AG10803 (cell line): ENCODE measurements at places on chromosomes 12 and 14.
A peak's percentile ranks its signal among the peaks of the same experiment; 100 is the strongest.

GRCh38 chr12:87518481-87518880 lies 510.7 kb downstream of the C12orf50 start:
- no peak for DNase-seq

- DNase-seq: peak; percentile 84
These were observed 4.6 kb downstream of the AHNAK2 start for GRCh38 chr14:104973385-104974145.

DNA sequence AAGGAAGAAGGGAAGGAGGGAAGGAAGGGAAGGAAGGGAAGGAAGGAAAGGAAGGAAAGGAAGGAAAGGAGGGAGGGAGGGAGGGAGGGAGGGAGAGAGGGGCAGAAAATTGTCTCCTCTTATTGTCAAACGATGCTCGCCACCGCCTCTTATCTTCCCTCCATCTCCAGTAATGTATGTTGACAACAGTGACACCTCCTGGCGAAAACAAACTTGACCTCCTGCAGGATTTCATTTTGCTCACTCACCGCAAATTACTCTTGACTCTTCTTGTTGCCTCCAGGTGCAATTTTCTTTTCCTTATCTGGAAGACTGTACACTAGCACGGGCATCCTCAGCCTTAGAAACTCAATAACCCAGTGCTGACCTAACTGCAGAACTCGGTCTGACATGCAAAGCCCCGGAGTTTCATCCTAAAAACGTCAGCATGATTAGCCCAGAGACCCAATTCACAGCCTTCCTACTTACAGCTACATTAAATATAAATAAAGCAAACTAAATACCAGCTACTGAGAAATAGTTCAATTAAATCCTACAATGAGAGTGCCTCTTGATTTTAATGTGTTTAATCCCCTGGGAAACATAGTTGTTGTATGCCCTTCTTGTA lies 512.4 kb upstream of the TMPO start:
- DNase-seq: peak; percentile 17

GRCh38 chr14:98910061-98910460 lies 361.9 kb downstream of the BCL11B start:
- no peak for DNase-seq

GRCh38 chr12:1189163-1189562 lies 198.1 kb downstream of the ERC1 start:
- no peak for DNase-seq

DNA sequence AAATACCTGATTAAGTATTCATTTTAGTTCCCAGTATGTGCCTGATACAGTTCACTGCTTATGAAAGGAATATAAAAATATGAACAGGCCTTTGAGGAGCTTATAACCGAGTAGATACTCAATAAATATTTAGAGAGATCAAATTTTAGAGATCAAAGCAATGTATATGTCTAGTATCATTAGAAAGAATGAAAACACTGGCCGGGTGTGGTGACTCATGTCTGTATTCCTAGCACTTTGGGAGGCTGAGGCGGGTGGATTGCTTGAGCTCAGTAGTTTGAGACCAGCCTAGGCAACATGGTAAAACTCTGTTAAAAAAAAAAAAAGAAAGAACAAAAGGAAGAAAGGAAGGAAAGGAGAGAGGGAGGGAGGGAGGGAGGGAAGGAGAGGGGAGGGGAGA lies 113.2 kb upstream of the EEA1 start:
- no peak for DNase-seq

DNA sequence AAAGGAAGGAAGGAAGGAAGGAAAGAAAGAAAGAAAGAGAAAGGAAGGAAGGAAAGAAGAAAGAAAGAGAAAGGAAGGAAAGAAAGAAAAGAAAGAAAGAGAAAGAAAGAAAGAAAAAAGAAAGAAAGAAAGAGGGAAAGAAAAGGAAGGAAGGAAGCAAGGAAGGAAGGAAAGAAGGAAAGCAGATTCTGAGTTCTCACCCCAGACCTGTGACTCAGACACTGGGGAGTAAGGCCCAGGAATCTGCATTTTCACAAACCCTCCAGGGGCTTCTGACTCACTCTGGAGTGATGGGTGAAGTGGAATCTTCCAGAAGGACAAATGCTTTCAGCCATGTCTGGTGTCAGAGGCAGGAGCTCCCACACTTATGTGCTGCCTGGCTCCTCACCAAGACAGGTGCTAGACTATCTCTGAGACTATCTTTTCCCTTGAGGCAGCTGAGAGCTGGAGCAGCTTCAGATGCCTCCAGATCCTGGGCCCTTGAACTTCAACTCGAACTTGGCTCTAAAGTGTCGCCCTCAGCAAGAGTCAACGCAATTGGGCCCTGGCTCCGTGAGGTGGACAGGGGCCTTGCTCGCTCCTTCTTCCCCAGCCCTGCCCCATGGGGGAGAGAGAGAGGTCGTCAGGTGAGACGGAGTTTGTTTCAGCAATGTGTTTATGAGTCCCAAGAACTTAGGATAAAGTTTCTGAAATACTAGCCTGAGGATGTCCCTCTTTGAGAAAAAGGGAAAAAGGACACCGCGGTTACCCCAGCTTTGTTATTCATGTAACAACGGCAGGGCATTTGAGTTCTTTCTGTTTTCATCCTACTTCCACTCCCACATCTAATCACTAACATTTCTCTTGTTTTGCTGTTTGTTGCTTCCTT lies 19.8 kb upstream of the SCARB1 start:
- no peak for DNase-seq

DNA sequence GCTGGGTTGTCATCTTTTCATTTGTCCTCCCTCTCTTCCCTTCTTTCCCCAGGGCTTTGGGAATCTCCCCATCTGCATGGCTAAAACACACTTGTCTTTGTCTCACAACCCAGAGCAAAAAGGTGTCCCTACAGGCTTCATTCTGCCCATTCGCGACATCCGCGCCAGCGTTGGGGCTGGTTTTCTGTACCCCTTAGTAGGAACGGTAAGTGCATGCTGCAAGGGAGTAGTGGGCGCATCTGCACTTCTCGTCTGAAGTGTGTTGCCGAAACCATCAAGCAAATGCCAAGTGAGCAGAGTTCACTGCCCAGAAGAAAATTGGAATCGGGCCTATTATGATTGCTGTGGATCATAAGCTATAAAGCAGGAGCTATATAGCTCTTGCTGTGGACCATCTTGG lies 10.6 kb upstream of the AKAP5 start:
- DNase-seq: no peak

- no peak for DNase-seq
These were observed 50.4 kb downstream of the DICER1 start for GRCh38 chr14:95106971-95107370.

- DNase-seq: peak; percentile 74
These were observed 391.1 kb downstream of the LRIG3 start for GRCh38 chr12:58529114-58529665.

GRCh38 chr14:20440882-20441281 lies 4.9 kb upstream of the KLHL33 start:
- no peak for DNase-seq

GRCh38 chr12:75814851-75815754 lies 216.5 kb downstream of the PHLDA1 start:
- peak; percentile 97 for DNase-seq

DNA sequence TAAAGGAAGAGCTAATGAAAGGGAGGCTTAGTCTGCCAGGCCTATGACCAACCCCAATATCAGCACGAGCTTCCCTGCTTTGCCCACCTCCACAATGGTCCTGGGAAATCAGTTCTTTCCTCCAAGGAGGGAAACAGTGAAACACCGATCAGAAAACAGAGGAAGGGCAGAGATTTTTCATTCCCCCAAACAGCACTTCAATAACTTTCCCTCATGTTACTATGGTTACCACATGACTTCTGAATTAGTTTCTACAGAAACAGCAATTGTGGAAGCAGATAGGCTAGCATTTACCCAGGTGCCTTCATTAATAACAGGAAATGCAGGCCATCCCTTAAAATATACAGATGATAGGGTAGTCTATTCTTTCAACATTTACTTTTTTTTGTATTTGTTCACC lies 35.9 kb downstream of the TRIM9 start:
- no peak for DNase-seq

DNA sequence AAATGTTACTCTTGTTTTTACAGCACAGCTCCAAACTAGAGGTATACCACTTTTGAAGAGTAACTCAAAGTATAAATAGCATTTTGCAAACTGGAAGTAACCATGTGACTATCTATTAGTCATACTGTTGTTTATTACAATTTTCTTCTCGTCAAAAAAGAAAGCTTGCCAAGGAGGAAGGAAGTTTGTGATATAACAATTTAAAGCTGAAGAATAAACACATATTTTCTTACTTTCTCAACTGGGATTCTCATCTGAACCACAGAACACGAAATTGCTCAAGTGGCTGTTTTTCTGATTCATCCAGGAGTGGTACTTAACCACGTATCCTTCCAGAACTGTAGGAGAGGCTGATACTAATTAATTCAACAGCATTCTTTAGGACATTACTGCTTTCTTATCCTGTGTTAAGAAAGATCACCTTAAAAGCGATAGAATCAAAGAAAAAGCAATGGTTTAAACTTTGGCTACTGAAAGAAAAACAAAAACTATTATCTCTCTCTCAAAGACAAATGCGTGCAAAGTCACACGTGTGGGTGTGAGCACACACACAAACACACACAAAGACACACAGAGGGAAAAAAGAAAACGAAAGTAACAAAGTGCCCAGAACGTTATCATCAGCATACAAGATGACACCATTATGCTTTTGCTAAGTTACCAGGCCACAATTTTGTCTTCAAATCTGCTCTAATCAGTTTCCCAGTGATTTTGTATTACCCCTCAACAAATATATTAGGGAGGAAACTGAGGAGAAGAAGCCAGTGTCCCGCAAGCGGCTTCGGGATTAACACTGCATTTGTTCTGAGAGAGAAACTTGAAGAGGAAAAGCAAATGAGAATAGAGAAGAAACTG lies at the start of gene CLEC2B:
Gene CLEC2B (minus strand): TSS at position 48 of the 855 bp plus-strand sequence.
- peak; percentile 92 for DNase-seq

DNA sequence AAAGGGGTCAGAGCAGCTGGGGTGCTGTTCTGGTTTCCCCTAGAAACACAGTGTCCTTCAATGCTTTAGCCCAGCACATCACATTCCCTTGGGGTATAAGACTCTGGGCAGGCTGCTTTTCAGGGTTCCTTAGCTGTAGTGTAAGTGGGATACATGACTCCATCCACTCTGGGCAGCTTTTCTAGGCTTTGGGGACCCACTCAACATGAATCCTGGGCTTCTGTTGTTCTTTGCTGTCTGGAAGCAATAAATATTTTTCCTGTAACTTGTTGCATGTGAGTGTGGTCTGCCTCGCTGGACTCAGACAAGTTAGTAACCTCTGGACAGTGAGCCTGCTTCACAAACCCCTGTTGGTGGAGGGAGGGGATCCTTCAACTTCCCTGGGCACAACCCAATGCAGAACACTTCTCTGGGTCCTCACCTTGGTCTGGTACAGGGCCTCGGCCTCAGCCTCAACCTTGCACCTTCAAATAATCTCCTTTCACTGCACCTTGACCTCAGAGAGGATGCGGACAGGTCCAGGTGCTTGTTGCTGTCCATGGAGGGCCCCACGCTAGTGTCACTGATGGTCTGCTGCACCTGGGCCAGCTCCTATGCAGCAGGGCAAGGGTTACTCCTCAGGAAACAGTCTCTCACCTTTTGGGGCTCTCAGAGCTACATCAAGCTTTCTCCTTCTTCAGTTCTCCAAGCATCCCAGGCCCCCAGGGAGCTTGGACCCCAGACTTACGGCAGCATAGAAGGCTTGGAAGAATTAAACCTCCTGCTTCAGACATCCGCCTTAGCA lies 13.5 kb upstream of the KRT73 start:
- DNase-seq: no peak

DNA sequence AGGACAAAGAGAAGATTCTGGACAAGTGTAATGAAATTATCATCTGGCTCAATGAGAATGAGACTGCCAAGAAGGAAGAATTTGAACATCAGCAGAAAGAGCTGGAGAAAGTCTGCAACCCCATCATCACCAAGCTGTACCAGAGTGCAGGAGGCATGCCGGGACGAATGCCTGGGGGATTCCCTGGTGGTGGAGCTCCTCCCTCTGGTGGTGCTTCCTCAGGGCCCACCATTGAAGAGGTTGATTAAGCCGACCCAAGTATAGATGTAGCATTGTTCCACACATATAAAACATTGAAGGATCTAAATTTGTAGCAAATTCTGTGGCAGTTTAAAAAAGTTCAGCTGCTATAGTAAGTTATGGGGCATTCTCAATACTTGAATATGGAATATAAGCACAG lies 174.3 kb upstream of the CCND2 start:
- DNase-seq: no peak

DNA sequence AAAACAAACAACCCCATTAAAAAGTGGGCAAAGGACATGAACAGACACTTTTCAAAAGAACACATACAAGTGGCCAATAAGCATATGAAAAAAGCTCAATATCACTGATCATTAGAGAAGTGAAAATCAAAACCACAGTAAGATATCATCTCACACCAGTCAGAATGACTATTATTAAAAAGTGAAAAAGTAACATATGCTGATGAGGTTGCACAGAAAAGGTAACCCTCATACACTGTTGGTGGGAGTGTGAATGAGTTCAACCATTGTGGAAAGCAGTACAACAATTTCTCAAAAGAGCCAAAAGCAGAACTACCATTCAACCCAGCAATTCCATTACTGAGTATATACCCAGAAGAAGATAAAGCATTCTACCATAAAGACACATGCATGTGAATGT lies 18.2 kb downstream of the PDE6H start:
- no peak for DNase-seq

DNA sequence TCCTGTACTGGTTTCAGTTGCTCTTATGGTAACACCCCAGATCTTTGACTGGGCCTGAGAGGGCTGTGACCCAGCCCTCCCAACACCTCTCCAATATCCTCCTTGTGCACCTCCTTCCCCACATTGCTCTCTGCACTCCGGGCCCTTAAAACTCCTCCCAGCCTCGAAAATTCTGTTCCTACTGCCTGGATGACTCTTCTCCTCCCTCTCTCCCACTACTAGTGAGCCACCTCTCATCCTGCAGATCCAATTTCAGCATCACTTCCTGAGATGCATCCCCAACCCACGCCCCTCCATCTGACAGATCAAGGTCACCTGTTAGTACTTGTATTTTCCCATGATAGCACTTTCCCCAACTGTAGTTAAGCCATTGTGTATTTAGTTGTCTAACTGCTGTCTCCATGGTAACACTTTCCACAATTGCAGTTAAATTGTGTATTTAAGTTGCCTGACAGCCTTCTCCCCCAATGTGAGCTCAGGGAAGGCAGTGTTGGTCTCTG lies 11.5 kb upstream of the NT5DC3 start:
- DNase-seq: no peak
